ENCODE measurements at places on chromosomes 5 and 9.

DNA sequence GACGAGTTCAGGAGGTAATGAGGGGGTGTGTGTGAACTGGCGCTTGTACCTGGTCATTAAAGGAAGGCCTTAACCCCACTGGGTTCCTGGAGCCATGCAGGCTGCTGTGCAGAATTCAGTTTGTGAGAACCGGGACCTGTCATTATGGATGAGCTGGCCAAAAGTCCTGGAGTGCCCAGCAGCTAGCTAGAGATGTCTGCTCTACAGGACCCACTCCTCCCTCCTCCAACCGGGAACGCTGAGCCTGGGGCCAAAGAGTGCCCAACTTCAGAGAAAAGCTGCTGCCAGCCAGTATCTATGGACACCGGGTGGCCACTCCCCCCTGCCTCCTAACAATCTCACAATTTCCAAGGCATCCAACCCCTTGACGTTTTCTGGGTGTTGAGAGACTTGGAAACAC is 1.2 kb downstream of the ENTREP1 start:
- no peak for ATAC-seq

DNA sequence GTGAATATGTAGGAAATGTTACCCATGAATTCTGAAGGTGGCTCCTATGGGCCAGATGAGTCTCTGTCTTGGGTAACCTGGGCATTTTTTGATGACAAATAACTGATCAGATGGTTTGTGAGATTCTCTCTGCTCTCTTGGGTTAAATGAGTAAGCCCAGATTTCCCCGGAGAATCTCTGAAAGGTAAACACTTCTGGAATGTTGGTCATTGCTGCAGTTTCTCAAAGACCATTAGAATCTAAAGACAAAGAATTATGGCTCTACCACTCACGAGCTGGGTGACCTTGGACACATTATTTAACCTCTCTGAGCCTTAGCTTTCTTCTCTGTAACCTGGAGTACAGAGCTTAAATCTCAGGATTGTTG is 191.2 kb downstream of the DAB2IP start:
- no peak for ATAC-seq

- no peak for ATAC-seq
Measured at GRCh38 chr5:102895234-102895633, 140.1 kb downstream of the PAM start.

GRCh38 chr5:124260921-124261515 is 485.4 kb downstream of the ZNF608 start:
- no peak for ATAC-seq

DNA sequence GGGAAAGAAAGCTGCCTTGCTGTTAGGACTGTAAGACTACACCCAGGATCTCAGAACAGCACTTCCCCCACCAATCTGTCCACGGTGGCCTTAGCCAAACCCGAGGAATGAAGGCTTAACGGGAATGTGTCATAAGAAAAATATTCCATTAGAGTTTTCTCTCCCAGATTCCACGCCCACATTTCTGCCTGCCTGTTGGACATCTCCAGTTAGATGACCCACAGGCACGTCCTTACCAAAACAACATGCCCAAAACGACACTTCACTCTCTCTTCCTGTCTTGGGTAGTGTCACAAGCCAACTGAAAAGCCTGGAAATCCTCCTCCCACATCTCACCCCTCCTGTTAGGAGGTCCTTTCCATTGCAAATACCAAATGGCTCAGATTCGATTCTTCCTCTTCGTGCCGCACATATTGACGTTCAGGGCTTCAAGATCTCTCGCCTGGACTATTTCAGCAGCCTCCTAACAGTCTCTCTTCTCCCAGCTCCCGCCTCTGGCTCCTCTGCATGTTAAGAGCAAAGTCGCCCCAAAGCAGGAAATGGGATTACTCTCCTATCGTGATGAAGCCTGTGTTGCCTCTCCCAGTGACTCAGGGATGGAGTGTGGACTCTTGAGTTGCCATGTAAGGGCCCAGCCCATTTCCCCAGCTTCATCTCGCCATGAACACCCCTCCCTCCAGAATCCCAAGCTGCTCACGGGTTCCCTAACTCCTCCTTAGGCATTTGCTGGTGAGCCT is 159.3 kb downstream of the NR3C1 start:
- ATAC-seq = no peak

DNA sequence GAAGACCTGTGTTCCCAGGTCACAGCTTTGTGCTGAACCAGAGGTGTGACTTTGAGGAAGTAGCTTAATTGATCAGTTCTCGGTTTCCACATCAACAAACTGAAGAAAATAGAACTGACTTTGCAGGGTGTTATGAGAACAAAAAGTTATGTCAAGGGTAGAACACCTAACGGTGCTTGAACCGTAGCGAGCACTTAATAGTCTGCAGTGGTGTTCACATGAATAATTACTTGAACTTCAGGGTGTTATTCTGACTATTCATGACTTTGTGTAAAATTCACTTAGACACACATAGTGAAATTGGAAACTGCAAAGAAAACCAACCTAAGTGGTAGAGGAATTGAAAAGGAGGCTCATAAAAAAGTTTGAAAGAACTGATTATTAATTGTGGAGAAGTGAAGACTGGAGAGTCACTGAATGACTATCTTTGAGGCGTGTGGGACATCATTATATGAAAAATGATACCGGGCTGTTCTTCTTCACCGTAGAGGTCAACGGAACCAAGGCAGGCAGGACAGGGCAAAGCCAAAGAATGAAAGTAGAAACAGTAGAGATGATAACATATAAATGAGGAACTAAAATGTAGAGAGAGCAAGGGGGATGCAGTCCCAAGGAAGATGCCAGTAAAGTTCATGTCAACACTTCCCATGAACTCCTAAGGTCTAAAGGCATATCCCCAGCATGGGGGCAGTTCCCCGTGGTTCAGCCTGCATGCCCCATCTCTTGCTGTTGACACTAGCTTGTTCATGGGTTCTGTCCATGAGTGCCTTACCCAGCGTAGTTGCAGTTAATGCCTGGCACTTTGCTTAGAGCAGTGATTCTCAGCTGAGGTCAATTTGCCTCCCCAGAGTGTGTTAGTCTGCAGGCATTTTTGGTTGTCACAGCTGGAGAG is 118.7 kb downstream of the ZNF462 start:
- ATAC-seq = no peak

- ATAC-seq = no peak
Measured at GRCh38 chr5:108379722-108380530, 2.0 kb downstream of the FBXL17 start.

- no peak for ATAC-seq
Measured at GRCh38 chr5:33023649-33024048, 312.5 kb downstream of the NPR3 start.

GRCh38 chr5:101929628-101930027 is 366.5 kb downstream of the SLCO4C1 start:
- ATAC-seq = no peak

- no peak for ATAC-seq
Measured at GRCh38 chr5:88673253-88674105, 209.5 kb downstream of the MEF2C start.

DNA sequence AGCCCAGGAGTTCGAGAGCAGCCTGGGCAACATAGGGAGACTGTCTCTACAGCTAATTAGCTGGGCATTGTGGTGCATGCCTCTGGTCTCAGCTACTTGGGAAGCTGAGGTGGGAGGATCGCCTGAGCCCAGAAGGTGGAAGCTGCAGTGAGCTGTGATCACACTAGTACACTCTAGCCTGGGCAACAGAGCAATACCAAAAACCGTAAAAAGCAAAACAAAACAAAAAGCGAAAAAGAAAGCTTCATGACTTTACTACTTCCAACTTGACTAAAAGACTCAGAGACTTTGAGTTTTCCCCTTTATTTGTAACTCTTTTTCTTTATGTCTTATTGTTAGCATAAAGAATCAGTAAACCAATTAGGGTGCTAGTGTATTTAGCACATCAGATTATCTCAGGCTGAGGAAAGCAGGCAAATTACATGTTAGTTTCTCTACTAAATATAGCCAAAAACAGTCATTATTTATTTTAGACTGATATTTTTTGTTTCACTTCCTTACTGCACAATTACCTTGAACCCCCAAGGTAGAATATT is 5.4 kb downstream of the RAD17 start:
- ATAC-seq = no peak

DNA sequence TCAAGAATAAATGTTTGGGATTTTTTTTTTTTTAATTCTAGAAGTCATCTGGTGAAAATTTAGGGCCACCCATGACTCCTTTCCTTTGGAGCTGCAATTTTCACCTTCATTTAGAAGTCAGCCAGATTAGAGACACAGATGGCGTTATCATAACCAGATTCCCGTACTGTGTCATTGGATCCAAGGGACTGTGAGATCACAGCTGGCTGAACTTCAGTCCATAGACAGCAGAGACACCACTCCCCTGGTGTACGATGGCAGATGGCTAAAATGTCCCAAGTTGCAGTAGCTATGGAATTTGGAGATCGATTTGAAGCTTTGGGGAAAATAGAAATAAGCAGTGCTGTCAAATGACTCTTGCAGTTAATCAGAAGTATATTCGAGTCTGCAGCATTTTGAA is 216.3 kb downstream of the RFK start:
- no peak for ATAC-seq

- ATAC-seq = no peak
Measured at GRCh38 chr9:89592213-89592815, 12.5 kb upstream of the GADD45G start.

DNA sequence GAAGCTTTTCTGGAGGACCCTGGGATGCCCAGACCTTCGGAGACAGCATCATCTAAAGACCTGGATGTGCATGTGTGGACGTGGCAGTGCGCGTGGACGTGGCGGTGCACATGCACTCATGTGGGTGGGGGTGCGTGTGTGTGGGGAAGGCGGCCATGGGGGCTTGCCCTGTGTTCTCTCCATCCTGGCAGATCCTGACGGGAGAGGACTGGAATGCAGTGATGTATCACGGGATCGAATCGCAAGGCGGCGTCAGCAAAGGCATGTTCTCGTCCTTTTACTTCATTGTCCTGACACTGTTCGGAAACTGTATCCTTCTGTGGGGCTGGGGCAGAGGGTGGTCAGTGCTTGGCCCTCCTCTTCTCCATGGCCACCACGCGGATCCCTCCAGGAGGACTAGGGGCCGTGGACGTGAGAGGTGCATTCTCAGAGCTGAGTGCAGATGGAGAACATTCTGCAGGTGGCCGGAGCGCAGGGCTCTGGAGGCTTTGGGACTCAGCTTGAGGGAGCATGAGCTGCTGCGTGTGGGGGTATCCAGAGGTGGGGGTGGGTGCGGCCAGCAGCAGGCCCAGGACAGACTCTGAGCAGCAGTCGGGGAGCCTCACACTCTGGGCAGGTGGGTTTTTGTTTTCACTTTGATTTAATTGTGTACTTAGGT is 129.1 kb downstream of the CACNA1B start:
- no peak for ATAC-seq

- no peak for ATAC-seq
Measured at GRCh38 chr5:93382188-93382825, 198.7 kb downstream of the NR2F1-AS1 start.

- no peak for ATAC-seq
Measured at GRCh38 chr5:54580997-54581811, 63.6 kb downstream of the SNX18 start.

GRCh38 chr9:36208521-36209253 is 18.0 kb downstream of the CLTA start:
- peak; percentile 27 for ATAC-seq

DNA sequence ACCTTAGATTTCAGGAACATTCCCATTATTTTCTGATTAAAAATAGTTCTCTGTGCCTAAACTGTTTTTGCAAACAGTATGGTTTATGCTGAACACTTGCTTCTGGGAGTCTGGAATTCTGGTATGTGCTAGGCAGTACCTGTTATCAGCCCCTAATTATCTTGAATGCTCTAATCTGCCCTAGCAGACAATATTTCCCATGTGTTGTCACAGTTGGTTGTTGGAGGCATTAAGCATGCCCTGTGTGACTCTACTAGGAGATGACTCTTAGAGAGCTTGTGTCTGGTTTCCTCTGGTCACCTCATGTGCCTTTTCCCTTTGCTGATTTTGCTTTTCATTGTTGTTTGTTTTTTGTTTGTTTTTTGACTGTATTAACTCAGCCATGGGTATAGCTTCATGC is 36.6 kb downstream of the UHRF2 start:
- ATAC-seq = peak; percentile 58

GRCh38 chr5:80181618-80182211 is 74.1 kb downstream of the SERINC5 start:
- peak; percentile 64 for ATAC-seq

GRCh38 chr9:109241207-109241606 is 74.2 kb upstream of the FRRS1L start:
- ATAC-seq = no peak

- peak; percentile 92 for ATAC-seq
Measured at GRCh38 chr5:157710882-157711281, 20.3 kb upstream of the THG1L start.

DNA sequence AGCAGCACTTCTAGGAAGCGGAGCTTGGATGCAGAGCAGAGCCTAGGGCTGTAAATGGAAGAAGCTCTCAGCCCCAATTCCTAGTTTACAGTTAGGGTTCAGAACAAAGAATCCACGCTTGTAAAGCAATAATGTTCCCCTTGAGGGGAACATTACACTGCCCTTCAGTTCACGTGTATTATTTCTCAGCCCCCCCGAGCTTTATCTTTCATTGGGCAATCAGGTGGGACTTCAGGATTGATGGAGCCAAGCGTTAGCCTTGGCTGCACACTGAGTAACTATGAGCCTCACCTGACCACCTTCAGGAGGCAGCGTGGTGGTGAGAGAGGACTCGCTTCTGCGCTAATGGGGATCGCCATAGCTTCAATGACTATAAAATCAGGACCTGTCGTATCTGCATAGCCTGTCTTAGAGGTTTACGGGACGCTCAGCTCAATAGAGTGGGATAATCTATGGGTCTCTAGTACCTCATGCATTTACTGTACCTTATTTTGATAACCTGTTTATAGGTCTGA is 157.0 kb upstream of the RASEF start:
- ATAC-seq = no peak

DNA sequence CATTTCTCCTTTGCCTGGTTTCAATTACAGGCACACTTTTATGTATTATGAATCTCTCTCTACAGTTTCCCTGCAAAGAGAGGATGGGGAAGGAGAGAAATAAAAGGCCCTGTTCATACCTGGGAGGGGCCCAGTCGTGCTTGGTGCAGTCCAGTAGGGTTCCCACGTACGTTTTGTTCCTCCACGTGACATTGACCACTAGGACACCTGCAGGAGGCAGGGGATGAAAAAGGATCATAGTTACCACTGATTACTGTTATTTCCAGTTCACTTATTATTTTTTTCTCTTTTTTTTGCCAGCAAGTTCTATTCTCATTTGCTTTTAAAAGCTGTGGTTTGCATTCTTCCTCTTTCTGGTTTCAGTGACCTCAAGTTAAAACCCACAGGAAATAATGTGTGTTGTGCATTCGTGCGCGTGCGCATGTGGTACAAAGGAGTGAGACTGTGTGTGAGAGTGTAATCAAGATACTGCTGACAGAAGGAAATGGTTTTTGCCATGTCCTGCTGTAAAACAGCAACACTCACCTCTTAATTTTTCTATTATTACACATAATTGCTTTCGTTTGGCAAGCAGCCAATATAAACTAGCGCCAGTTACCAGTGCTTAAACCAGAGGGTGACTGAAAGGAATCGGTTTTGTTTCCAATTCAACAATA is 96.8 kb downstream of the ZNF608 start:
- ATAC-seq = peak; percentile 91
